ENCODE measurements at places on chromosomes 11 and 22.

DNA sequence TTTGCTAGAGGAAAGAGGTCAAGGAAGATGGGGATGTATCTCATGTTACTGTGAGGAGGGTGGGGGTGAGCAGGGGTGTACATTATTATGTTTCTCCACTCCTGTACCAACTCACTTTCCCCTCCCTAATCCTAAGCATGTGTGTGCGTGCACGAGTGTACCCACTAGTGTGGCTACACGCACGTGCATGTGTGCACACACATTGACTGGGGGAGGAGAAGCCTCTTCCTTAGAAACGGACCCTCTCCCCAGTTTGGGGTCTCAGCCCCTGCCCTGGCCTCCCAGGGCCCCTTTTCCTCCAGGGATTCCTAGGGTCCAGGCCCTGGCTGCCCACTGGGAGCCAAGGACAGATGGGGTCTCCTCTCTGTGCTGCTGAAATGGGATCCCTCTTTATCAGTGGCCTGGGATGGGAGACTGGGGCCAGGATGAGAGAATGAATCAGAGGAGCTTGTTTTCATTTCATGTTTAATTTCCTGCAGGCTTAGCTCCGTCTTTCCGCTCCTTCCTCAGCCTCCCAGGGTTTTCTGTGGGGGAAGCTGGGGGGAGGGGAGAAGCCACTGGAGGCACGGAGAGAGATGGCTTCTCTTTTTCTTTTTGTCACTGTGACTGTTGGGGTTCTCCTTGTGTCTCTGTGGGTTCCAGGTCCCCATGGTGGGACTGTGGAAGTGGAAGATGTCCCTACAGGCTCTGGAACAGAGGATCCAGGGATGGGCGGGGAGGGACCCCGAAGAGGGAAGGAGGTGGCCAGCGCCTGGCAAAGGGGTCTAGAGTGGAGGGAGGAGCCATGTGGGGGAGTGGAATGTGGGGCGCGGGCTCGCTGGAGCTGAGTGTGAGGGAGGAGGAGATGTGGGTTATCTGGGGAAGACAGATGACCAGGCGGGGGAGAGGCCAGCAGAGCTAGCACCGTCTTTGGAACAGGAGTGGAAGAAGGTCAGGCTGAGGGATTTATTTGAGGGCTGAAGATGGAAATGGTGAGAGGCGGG, 40.3 kb downstream of the ALX4 start:
- DNase-seq = peak; percentile 79

DNA sequence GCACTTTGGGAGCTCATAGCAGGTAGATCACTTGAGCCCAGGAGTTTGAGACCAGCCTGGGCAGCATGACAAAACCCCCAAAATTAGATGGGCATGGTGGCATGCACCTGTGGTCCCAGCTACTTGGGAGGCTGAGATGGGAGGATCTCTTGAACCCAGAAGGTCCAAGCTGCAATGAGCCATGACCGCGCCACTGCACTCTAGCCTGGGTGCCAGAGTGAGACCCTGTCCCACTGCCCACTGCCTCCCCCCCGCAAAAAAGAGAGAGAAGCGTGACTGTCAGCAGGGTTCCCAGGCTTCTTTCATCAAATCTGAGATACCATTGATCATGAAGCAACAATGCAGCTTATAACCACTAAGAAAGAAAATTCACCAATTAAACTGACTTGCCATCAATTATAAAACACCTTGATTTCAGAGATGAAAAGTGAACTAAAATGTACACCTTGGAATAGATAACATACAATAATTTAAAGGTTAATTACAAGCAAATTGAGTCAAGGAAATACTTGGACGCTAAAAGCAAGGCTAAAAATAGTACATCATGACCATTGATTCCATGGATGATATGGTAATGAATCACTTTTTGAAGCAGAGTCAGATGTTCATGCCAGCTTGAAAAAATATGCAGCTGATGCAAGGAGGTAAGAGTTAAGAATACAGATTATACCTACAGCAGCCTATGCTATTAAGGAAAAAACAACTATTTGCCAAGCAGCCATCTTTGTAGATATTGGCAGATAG, 90.8 kb upstream of the ALKBH3 start:
- DNase-seq = peak; percentile 72

GRCh38 chr22:36913427-36914389, at the start of gene CSF2RB:
CSF2RB (plus strand) TSS chr22:36913628; CDS start chr22:36922208, 8,580 bp downstream.
- no peak for DNase-seq

DNA sequence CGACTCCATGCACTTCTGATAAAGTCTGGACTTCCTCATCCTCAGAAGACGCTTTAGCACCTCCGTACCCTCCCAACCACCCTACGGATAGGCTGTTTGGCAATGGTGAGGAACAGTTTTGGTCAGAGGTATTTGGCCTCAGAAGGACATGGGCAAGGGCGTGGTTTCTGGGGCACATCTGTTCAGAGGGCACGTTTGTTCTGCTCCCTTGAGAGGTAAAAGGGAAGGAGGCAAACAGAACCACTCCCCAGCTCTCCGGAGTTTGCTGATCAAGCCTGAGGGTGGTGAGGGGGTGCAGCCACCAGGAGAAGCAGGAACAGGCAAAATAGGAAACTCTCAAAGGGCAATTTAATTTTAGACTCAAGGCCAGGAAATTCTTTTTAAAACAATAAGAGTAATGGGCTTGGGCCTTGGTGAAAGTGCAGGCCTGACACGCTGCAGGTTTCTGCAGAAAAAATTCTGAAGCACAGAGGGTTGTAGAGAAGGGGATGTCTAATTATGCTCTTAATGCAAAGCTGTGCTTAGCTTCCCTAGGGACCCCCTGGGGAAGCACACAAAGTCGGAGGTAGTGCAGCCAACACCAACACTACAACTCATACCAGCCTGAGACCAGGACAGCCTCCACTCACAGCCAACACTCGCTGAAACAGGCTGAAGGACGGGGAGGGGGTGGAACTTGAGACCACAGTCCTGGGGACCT, 23.3 kb downstream of the ETS1 start:
- DNase-seq = no peak

GRCh38 chr22:37316875-37317371, 34.6 kb downstream of the CYTH4 start:
- peak; percentile 87 for DNase-seq

GRCh38 chr11:19602406-19602805, 110.2 kb upstream of the NAV2 start:
- DNase-seq = no peak

- no peak for DNase-seq
Measured at GRCh38 chr11:44065161-44065661, 859 bp upstream of the ACCS start.

- no peak for DNase-seq
Measured at GRCh38 chr11:1392561-1392960, 2.8 kb downstream of the BRSK2 start.

GRCh38 chr11:113778111-113778910, 1.3 kb upstream of the CLDN25 start:
- DNase-seq = peak; percentile 74

- no peak for DNase-seq
Measured at GRCh38 chr22:36360871-36361383, 26.8 kb downstream of the MYH9 start.

GRCh38 chr11:2742611-2743426, 43.0 kb upstream of the KCNQ1OT1 start:
- DNase-seq = no peak

DNA sequence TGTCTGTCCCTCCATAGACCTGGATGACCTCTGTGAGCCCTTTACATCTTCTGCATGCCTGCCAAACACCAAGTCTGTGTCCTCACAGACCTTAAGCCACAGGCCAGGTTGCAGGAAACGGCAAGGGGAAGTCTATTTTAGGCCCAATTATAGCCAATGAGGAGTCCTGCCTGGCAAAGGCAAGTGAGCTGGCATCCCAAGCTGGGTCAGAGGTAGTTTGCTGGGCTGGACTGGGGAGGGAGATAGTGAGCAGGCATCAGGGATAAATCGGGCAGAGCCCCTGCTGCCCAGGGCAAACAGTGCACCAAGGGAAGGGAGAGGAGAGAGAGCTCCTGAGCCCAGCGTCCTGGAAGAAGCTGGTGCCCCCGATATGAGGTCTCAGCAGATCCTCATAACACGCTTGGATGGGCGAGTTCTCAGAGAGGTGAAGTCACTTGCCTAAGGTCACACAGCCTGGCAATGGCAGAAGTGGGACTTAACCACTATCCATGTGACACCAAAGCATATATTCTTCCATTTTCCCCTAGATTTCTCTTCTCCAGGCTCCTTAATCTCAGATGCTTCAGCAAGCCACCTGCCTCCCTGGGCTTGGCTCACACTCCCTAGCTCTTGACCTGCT, 3.7 kb upstream of the RELT start:
- peak; percentile 52 for DNase-seq

GRCh38 chr22:30421695-30422480, 3.7 kb upstream of the MTFP1 start:
- no peak for DNase-seq

DNA sequence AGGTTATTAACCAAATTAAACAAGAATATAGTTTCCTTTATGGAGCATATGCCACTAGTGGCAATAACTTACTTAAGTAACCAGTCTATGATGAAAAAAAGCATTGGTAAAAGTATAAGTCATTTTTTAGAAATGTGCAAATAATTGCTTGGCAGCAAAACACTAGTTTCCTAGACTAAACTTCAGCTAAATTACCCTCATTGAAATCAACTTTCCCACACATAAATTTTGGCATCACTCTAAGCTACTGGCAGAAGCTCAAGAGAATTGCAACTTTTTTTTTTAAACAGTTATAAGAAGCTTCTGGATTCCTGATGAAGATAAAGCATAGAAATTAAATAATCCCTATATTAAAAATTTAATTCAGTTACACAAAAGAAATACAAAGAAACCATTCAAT, 12.5 kb downstream of the CCDC34 start:
- DNase-seq = no peak

GRCh38 chr22:36154423-36154945, 6.1 kb downstream of the APOL3 start:
- no peak for DNase-seq
